ENCODE measurements at places on chromosomes 6 and 20. TPM values are rescaled to one million over a fixed set of nuclear protein-coding genes. Genes with fewer than 3 reads are reported as not detected.

DNA sequence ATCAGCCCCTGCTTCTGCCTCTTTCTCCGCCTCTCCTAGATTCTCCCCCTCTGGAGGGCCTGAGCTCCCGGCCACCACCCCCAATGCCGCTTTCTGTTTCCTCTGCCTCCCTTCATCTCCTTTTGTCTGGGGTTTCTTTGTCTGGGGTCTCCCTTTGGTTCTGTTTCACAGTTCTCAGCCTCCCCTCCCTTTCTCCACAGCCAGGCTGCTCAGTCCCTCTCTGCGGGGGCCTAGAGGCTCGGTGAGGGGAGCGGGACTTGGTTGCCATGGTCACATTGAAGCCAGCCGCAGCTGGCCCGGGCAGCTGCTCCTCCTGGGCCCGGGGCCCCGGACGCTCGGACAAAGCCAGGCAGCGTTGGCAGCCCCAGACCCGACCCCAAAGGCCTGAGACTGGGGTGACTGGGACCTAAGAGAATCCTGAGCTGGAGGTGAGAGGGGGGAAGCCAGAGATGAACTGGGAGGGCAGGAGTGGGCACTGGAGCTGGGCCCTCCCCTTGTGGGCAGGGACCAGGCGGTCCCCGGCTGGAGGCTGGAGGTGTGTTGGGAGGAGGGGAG is 3.5 kb upstream of the DDR1 start:
- no peak for DNase-seq
- H3K36me3 ChIP-seq: no peaks in the 10 kb centered on the region
- H3K27me3 ChIP-seq: no peaks in the 10 kb centered on the region

DNA sequence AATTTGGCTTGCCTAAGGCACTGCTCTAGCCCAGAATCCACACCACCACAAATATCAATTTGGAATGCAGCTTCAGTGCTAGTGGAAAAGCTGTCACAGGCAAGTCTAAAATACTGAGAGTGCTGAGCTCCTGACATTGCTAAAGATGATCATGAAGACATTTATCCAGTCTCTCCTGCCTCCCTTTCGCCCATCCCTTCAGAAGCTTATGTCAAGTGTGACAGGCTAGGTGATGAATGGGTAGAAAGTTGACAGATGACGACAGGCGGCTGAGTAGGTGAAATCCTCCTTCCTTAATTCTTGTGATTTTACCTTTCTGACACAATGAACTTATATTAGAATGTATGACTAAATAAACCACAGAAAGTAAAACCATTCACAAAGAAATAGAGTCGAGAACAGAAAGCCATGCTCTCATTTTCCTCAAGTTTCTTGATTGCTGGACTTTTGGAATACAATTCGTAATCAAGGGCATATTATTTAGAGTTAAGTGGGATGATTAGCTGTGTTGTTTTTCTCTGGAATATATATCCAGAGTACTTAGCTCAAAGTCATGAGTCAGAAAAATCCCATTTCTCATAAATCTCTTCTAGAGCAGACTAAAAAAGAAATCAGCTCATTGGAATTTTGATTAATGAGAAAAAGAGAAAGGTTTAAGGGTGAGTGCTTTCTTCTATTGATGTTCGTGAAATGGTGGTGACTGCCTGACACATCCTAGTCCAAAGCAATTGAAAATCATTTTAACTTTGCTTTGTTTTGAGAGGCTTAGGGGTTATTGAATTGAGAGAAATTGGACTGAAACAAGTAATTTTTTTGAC is 1228.2 kb upstream of the CITED2 start:
- no peaks in the 10 kb centered on the region for H3K36me3 ChIP-seq
- H3K4me1 ChIP-seq: no peaks in the 10 kb centered on the region
- H3K27me3 ChIP-seq: no peaks in the 10 kb centered on the region
- DNase-seq: no peak
- H3K4me3 ChIP-seq: no peak overlapping the region

DNA sequence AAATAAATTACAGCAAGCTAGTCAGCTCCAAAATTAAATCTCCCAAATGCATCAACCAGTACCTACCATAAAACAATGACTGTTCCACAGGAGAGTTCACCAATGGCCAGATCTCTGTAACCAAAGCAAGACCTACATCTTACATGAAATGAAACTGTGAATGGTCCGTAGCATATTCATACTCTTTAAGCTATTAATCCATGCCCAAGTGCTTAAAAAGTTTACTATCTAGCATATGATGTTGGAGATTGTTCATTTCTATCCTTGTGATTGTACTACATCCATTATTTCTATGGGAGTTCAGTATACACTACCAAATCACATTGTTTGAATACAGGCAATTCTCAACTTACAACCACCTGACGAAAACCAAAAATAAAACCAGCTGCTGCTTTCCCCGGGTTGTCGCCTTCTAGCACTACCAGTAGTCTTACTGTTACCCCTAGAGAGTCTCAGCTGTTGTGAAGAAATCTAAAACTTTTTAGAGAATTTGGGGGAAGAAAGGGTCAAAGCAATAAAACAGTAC is 38.0 kb downstream of the HIVEP2 start:
- no peaks in the 10 kb centered on the region for H3K4me1 ChIP-seq
- no peak overlapping the region for H3K4me3 ChIP-seq
- H3K27ac ChIP-seq: no peak overlapping the region
- no peak for DNase-seq
- H3K27me3 ChIP-seq: no peaks in the 10 kb centered on the region

DNA sequence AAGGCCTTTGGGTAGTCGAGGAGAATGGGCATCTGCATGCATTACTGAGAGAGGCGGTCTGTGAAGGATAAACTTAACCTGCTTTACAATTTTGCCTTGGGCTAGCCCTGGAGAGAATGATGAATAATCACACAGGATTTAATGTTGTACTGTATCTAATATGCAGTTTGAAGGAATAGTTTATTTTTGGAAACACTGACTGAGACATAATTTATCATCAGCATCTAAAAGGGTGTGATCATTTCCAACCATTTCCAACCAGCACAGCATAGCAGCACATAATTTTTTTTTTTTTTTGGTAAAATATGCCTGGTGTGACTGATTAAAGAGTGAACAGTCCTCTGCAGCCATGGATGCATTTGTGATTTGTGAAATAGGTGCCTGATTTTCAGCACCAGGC is 519.5 kb downstream of the PHF3 start:
- no peaks in the 10 kb centered on the region for H3K36me3 ChIP-seq
- no peaks in the 10 kb centered on the region for H3K4me1 ChIP-seq
- DNase-seq: no peak
- H3K4me3 ChIP-seq: no peak overlapping the region

GRCh38 chr6:1558388-1558787 is 51.3 kb upstream of the FOXC1 start:
- H3K4me3 ChIP-seq: no peak overlapping the region
- no peaks in the 10 kb centered on the region for H3K27me3 ChIP-seq
- H3K36me3 ChIP-seq: no peaks in the 10 kb centered on the region
- DNase-seq: no peak

LY6G5C gene
- 4.4 TPM for total RNA-seq

ESR1 gene
- total RNA-seq: 178 TPM

COL12A1 gene
- total RNA-seq: 423 TPM

CCR6 gene
- total RNA-seq: not detected

RBM24 gene
- 69.4 TPM for total RNA-seq

SMLR1 gene
- total RNA-seq: not detected

Measured in uterus (tissue), 4 donors.